ENCODE measurements at places on chromosomes 7 and 10.

GRCh38 chr7:26608402-26608801, 256.0 kb downstream of the SKAP2 start:
- no peak for DNase-seq

- no peak for DNase-seq
Observed at GRCh38 chr7:107181172-107181571, 12.4 kb downstream of the HBP1 start.

DNA sequence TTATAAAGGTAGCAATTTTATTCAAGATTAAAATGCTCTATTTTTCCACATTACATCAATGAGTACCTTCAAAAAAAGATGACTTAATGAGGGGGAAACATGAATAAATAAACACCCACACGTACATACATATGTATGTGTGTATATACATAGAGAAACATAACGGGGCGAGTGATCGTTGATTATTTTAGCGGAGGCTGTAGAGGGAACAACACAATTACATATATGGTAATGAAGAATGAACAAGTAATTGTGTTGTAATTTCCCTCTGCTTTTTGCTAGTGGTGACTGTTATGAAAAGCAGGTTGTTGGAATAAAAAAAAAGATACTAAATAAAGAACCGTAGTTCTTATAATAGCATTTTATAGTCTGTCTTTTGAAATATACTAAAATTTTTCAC, 63.2 kb downstream of the CACNB2 start:
- no peak for DNase-seq

DNA sequence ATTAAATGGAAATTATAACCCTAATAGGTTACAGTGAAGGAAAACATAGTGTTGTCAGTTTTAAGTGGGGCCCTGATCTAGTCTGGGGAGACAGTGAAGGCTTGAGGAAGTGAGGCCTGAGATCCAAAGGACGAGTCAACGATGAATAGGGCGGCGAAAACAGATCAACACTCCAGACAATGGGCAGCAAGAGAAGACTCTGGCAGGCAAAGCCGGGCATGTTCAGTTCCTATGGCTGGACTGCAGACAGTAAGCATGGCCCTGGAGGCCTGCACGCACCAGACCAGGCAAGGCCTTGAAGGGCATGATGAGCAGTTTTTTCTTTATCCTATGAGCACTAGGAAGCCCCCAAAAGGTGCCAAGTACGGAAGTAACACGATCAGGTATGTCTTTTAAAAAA, 127.8 kb downstream of the RNF216 start:
- no peak for DNase-seq

- no peak for DNase-seq
Observed at GRCh38 chr7:24902276-24902675, 77.7 kb downstream of the OSBPL3 start.
